ENCODE measurements at places on chromosomes 16 and 17.

DNA sequence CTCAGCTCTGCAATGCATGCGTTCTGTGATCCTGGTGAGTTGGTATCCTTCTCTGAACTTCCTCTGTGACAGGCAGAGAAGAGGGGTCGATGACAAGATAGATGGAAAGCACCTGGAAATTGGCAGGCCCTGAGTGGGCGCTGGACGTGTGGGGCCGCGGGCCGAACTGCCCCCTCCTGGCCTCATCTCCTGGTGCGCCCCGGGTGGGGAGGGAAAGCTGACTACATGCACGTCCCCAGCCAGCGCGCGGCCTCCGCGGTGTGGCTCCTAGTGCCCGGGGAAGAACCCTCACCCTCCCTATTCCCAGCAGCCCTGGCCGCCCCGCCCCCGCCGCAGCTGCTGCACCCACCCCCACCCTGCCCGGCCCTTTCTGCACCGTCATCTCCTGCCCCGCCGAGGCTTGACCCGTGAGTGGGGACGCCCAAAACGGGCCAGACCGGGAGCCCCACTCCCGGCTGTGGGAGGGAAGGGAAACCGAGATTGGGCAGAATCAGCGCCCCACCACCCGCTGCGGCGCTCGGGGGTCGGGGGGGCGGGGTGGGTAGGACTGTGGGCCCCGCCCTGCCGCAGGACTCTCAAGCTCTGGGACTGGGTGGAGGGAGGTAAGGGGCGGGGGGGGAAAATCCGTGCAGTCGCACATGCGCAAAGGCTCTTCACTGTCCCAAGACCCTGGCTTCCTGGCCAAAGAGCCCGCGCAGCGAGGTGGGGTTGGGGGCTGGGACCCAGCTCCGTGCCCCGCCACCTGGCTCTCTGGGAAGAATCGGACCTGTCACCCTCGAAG is at the start of gene NOL3:
TSS of gene NOL3 (plus strand) at position 371 of the 781 bp plus-strand sequence.
- peak; percentile 79 for DNase-seq

DNA sequence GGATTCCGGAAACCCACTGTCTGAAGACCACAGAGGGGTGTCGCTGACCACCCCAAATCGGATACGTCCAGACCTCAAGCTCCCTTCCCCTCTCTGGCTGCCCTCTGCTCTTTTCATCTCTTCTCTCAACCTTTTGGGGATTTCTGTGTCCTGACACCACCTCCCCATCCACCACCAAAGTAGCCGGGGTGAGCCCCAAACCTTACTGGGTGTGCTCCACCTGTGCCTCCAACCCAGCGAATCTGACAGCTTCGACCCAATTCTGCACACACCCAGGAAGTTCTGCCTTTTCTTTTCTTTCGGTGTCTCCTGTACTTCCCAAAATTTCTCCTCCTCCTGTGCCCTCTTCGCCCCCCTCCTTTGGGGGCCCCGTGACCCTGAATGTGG is 534 bp downstream of the KCTD11 start:
- DNase-seq: no peak

- DNase-seq: no peak
Observed at GRCh38 chr16:48622456-48623303, 12.7 kb upstream of the N4BP1 start.

GRCh38 chr17:79242873-79243602 is 168.4 kb downstream of the ENGASE start:
- DNase-seq: no peak

DNA sequence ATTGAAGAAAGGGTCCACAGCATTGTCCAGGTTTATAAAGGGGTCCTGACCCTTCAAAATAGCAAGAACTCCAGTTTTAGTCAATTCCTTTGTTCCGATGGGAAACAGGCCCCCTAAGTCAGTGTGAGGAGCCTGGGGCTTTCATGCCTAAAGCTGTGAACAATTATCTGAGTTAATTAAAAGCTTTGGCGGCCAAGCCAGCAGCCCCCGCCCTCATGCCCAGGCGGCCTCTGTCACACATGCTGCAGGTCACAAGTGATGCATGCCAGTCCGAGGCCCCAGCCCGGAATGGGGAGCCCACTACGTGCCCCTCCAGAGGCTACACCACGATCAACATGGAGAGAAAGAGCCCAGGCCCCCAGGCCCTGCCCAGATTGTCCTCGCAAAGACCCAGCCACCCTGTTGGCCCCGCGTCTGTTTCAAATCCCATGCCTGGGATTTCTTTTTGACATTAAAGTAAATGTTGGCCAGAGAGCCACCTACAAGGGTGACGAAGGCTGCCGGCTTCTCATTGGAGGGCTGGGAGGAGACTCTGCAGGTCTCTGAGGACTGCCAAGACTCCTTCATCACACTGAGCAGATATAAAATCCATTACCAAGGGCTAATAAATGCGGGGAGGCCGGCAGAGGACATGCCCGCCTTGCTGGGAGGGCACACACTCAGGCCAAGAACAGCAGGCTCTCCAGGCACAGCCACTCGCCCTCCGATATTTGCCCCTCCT is 14.5 kb upstream of the PITPNM3 start:
- DNase-seq: no peak

- DNase-seq: no peak
Observed at GRCh38 chr16:46745617-46746016, 2.5 kb downstream of the MYLK3 start.

Measured in RWPE1 (cell line).